Activated CD8-positive, alpha-beta T cell treated with anti-CD3 and anti-CD28 coated beads, Interleukin-2, amount 10 ng/mL, durations not matched to agents 7 days and 5 days (primary cell): ENCODE measurements at places on chromosomes 5 and 9.
A peak's percentile ranks its signal among the peaks of the same experiment; 100 is the strongest.

- DNase-seq: no peak
These were observed 205.5 kb downstream of the TMC1 start for GRCh38 chr9:72726947-72727346.

- no peak for DNase-seq
These were observed 1875.9 kb upstream of the CDH9 start for GRCh38 chr5:28914297-28914696.

- no peak for DNase-seq
These were observed 285.0 kb downstream of the ZSWIM6 start for GRCh38 chr5:61617039-61617438.

DNA sequence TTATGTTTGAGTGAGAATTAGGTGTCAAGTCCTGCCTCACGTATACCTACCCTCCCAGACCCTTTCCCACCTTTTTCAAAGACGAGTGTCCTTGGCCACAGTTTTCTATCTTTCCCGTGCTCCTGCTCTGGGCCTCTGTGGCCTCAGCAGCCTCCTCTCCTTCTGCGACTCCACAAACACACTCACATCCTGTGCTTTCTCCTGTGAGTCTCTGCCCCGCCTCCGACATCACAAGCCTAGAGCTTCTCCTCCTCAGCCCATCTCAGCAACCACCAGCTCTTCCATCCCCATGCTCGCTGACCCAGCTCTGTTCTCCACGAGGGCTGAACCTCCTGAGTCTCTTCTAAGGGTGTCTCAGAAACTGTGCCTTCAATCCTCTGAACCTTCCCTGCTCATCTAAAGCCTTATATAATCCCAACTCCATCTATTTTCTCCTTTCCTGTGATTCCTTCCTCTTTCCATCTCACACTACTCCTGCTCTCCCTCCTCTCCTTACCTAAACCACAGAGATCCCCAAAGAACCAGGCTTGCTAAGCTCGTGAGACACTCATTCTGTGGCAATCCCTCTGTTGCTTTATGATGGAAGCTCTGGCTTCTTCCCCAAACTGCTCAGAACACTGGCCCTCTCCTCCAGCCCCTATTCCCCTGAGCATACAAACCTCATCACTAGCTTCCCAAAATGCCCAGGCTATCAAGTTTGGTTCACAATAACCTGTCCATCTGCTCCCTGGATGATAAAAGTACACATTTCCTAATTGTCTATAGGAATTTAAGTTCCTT, 55.2 kb downstream of the RASEF start:
- DNase-seq: no peak

DNA sequence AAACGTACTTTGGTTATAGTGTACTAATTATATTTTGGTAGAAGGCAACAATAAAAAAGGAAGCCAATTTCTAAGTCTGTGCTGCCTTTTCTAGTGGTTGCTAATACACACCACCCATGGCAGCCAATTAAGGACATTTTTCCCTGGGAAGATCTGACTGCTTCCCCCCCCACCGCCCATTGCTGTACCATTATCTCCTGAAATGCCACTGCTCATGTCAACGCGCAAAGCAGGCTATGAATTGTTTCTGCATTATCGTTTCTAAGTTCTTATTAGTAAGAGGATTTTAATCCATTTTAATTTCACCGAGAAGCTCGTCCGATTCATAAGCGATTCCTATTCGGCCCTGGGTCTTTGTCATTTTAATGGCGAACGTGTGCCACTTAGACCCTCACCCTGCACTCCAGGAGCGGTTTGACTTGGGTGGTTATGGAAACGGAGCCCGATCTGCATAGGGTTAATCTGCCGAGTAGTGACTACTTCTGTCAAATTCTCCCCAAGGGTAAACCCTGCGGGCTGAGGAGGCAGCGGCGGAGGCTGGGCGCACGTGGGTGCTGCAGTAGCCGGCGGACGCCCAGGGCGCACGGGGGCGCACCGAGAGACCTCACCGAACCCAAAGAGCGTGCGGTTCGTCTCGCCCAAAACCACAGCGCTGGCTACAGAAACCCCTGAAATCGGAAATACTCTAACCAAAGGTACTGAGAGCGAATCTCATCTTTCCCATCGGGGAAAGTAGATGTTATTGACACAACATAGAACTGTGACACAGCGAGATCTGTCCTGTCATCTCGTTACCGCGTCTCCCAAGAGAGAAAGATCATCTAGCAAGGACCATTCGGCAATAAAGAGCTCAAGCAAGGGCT, 55.8 kb upstream of the SHC3 start:
- DNase-seq: peak; percentile 52

GRCh38 chr5:35214051-35214450, 16.2 kb downstream of the PRLR start:
- DNase-seq: no peak

- DNase-seq: peak; percentile 77
These were observed 24.5 kb upstream of the MVB12B start for GRCh38 chr9:126301985-126302603.

GRCh38 chr5:77696120-77696519, 57.6 kb upstream of the OTP start:
- no peak for DNase-seq

- DNase-seq: no peak
These were observed 154.9 kb downstream of the FAM174A start for GRCh38 chr5:100690036-100690560.

GRCh38 chr9:18237776-18238175, 236.2 kb upstream of the ADAMTSL1 start:
- DNase-seq: no peak

DNA sequence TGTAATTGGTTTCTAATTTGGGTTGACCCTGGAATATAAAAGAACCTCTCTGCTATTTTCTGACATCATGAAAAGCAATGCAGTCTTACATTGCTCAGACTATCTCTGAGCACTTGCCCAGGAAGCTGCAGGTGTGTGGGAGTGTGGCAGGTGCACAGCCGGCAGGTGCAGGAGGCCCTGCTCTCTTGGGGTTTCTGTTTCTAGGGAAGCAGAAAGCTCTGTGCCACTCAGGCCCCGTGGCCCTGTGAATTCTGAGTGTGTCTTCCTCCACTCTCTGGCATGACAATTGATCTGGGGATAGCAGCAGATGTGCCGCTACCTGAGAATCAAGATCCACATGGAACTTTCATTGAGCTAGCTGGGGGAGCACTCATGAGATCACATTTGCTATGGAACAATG, 45.7 kb upstream of the IRX2 start:
- no peak for DNase-seq

DNA sequence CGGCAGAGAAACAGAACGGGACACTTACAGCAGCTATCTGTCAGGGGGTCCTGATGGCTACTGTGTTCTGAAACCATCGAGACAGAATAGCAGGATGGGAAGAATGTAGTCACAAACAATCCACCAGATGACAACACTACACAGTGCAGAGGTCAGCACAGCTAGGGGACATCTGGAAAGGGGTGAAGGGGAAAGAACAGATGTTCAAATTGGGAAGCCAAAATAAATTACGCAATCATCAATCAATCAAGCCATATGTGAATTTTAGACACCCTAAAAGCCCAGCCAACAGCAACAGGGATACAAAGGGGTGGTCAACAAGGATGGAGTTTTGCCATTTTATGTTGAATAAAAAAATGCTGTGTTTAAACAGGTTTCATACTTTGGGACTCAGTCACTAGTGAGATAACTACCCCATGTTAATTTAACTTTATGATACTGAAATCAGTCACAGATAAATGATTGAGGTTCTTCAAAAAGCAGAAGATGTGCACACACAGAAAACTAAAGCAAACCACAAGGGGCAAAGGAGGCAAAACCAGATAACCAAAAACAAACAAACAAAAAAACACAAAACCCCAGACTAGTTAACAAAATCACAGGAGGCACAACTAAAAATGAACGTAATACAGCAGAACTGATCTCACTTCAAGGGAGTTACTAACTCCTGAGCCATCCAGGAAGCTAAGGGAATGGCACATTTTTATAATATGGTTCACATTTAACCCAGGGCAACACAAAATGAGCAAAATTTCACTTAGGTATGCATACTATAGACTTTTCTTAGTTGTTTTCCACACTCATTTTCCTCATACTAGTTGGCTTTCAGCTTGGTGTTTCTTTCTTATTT, 65.9 kb downstream of the HABP4 start:
- no peak for DNase-seq

GRCh38 chr9:87290241-87291052, 207.2 kb upstream of the DAPK1 start:
- no peak for DNase-seq

DNA sequence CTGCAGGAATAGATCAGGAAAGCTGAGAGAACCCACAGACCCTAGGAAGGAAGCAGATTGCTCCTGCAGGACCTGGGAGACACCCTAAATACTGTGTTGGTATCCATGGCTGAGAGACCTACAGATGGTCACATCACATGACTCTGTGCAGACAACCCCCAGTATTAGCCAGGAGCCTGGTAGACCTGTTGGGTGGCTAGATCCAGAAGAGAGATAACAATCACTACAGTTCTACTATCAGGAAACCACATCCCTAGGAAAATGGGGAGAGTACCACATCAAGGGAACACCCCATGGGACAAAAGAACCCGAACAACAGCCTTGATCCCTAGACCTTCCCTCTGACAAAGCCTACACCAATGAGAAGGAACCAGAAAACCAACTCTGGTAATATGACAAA, 24.2 kb upstream of the MELK start:
- no peak for DNase-seq

- DNase-seq: no peak
These were observed 375.8 kb downstream of the SEMA5A start for GRCh38 chr5:9170026-9170425.

GRCh38 chr5:59193616-59194319, 610.9 kb downstream of the RAB3C start:
- DNase-seq: no peak

- DNase-seq: no peak
These were observed 18.9 kb upstream of the NPR3 start for GRCh38 chr5:32692036-32692746.

DNA sequence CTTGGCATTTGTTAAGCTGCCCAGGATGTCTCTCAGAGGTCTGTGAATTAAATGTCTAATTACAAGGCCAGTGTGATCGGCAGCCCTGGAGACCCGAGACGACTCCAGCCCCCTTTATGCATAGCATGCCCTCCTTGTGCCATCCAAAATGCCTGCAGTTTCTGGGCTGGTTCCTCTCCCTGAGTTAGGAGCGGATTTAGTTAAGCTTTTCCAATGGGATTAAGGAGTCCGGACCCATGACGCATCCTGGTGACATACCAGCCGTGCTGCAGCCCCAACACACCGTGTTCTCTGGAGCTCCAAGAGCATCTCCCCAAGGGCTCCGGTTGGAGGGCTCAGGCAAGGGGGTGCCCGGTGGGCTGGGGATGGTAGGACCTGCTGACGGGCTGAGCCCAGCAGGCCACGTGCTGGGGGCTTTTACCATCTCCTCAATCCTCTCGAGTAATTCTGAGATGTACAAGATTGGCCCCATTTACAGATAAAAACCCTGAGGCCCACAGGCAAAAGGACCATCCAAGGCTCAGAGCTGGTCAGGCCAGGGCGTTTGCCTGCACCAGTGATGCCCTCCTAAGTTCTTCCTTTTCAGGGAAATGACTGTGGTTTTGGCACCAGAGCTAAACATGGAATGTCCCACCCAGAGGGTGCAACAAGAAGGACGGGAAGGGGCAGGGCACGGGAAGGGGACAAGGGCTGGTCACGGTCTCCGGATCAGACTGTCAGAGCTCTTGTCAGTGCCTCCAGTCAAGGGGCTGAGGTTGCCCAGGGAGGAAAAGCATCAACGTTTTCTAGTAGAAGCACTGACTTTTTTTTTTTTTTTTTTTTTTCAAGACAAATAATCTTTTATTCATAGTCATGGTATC, 82.6 kb upstream of the PHYKPL start:
- DNase-seq: no peak

DNA sequence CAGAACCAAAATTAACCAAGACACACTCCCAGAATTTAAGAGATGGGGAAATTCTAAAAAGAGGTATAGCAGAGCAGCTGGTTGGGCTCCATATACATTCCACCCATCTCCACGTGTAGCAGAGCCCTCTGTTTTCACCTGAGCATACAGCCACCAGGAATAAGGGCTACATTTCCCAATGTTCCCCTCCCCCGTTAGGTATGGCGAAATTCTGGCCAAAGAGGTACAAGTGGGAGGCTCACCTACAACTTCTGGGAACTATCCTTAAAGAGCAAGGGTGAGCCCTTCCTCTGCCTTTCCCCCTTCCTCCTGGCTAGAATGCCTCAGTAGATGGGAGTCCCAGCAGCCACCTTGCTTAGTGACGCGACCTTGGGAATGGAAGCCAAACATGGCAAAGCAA, 5.3 kb upstream of the SAP30L start:
- no peak for DNase-seq

DNA sequence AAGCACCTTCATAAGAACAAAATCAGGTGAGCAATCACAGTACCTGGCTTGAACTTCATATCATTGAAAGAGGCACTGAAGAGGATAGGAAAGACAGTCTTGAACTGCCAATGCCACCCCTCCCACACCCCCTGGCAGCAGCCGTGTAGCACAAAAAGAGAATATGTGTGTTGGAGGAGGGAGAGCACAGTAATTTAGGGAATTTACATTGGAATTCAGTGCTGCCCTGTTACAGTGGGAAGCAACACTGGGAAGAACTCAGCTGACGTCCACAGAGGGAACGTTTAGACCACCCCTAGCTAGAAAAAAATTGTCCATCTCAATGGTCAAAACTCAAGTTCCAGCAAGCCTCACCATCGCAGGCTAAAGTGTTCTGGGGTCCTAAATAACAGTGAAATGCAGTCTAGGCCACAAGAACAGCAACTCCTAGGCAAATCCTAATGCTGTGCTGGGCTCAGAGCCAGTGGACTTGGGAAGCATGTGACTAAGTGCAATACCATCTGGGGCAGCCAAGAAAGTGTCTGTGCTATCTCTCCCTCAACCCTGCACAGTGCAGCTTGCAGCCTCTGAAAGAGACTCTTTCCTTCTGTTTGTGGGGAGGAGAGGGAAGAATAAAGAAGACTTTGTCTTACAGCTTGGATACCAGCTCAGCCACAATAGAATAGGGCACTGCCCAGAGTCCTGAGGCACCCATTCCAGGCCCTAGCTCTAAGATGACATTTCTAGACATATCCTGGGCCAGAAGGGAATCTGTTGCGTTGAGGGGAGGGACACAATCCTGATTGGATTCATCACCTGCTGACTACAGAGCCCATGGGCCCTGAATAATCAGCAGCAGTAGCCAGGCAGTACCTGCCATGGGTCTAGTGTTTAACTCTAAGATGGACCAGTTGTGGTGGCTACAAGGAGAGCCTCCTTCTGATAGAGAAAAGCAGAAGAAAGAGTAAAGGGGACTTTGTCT, 62.1 kb upstream of the VLDLR start:
- no peak for DNase-seq

- no peak for DNase-seq
These were observed 30.4 kb downstream of the SEMA5A start for GRCh38 chr5:9515436-9515835.

DNA sequence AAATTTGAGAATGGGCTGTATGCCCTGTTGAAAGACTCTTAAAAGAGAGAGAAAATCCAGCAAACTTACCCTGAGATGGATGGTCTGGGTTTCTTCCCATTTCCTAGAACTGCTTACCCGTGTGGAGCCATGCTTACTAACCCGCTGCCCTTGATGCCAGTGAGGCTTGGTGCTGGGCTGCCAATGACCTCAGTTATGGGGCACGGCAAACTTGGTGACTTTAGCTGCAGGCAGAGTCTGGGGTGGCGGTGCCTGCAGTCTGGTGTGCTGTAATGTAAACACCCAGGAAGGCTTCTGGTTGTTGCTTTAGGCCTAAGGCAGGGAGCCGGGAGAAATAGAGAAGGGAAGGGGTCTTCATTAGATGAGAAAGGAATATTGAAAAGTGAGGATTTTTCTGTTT, 7.3 kb upstream of the TENT4A start:
- DNase-seq: no peak

GRCh38 chr5:132751444-132751843, 4.2 kb downstream of the CCNI2 start:
- DNase-seq: no peak

- DNase-seq: no peak
These were observed 47.0 kb upstream of the ZNF169 start for GRCh38 chr9:94212091-94212490.
